ENCODE measurements at places on chromosomes 3 and 15.

DNA sequence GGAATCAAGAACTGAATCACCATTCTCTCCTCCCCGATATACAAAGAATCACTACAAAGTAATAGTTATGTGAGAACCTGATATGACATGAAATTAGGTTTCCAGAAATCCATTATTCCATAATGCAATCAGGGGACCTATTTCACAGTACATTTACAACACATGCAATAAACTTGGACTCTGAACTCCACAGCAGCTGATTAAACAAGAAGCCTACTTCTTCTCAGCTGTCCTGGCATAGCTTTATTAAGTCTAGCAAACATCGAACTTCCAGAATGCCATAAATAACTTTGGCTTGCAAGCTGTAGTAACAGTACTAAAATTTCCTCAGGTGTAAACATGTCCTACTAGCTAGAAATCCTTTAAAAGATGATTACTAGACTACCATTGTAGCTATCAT lies 17.8 kb downstream of the PDCD10 start:
- no peak for DNase-seq

DNA sequence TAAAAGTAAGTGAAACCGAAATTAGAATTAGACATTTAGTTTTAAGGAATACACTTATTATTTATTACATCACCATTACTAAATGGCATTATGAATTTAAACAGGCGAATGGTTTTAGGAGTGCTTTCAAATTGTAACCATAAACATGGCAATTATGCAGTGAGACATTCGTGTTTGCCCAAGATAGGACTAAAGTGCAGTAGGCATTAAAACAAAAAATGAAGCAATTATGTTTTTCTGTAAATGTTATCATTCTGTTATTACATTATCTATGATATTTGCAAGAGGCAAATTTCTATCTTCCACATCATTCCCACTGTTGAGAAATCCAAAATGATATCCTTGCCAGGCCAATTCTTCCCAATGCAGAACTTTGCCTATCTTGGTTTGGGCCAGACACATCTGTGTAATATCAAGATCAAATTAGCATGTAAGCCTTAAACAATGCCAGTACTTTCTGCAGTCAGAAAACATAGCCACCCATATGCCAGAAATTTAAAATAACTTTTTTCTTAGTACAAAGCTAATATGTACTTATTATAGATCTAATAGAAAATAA lies 156.9 kb downstream of the ATP8B4 start:
- no peak for DNase-seq

DNA sequence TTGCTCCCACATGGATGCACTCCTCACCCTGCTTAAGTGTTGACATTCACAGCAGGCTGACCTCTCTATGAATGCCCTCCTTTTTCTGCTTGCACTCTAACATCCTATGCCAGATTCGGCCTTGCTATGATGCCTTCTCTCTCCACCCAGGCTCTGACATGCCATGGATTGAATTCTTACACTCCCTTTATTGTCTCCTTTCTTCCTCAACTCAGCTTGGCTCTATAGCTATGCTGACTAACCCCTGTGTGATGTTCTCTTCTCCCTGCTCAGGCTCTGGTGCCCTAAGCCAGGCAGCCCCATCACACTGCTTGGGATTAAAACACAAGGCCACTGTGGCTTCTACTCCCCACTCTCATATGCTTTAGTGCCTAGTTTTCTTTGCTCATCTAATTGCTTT lies 563.7 kb downstream of the NSUN3 start:
- DNase-seq: no peak

- no peak for DNase-seq
Measured at GRCh38 chr3:133662278-133662651, 524 bp upstream of the TOPBP1 start.

GRCh38 chr3:19540464-19540863 lies 392.2 kb downstream of the KCNH8 start:
- DNase-seq: no peak

GRCh38 chr3:123871946-123872345 lies 12.2 kb downstream of the MYLK start:
- no peak for DNase-seq
